Breast epithelium (tissue), 4 donors: ENCODE measurements at places on chromosomes 7 and 10. TPM values are rescaled to one million over a fixed set of nuclear protein-coding genes. Genes with fewer than 3 reads are reported as not detected.

DNA sequence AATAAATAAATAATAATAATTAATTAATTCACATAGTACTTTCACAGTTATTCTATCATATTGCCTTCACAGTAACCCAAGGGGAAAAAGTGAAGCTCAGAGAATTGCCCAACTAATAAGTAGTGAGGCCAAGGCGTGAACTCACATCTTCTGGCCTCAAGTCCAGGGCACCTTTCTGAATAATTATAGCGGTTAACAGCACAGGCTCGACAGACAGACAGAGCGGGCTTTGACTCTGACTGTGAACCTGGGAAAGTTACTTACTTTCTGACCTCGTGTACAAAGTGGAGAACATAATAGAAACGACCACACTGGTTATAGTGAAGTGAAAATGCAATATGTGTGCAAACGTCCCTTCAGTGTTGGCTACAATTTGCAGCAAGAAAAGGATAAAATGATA, 5.7 kb upstream of the SMKR1 start:
- no peaks in the 10 kb centered on the region for H3K27me3 ChIP-seq
- no peak overlapping the region for H3K4me3 ChIP-seq
- no peaks in the 10 kb centered on the region for H3K36me3 ChIP-seq
- H3K4me1 ChIP-seq, result no peaks in the 10 kb centered on the region

CYP2C19 gene
- total RNA-seq, result not detected

DNA sequence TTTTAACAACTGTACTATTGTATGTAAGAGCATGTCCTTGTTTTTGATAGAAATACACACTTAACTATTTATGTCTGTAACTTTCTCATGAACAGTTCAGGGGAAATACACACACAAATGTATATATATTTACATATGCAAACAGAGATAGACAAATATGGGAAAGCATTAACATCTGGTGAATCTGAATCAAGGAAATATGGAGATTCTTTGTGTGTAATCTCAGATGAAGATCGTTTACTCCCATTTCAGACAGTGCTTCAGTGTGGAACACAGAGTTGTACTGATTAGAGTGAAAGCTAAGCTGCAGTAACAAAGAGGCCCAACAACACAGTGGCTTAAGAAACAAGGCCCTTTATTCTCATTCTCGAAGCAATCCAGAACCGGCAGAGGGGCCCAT, 26.3 kb upstream of the NPVF start:
- H3K27me3 ChIP-seq, result no peaks in the 10 kb centered on the region
- H3K4me3 ChIP-seq, result no peak overlapping the region
- no peaks in the 10 kb centered on the region for H3K36me3 ChIP-seq
- H3K4me1 ChIP-seq, result no peaks in the 10 kb centered on the region
- no peak overlapping the region for H3K27ac ChIP-seq

CALY gene
- 0.66 TPM for total RNA-seq

FASTK gene
- 63.5 TPM for total RNA-seq

GRCh38 chr7:54161621-54162020, 380.6 kb upstream of the VSTM2A start:
- H3K4me1 ChIP-seq, result no peaks in the 10 kb centered on the region
- no peaks in the 10 kb centered on the region for H3K27me3 ChIP-seq
- no peak overlapping the region for H3K27ac ChIP-seq
- H3K4me3 ChIP-seq, result no peak overlapping the region

DNA sequence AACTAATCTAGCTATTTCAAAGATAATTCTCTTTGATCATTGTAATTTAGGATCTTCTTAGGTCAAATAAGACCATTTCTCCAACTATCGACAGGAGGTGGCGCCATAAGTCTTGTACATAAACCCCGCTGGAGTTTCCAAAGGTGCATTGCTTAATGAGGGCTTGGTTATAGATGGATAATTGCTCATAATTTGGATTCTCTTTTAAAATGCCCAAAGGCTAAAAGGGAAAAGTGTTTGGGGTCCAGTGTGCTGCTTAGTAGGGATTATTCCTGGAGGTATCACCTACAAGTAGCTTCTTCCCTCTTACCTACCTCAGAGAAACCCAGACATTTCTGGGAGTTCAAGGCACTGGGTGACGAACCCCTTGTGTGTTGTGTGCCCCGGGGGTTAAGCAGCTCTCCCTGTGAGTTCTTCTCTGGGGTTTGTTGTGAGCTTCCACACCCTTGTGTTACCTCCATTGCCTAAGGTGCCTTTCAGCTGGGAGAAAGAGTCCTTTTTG, 75.2 kb downstream of the PAXIP1 start:
- peak; percentile 84 for DNase-seq
- peak overlapping the region; percentile 95 for H3K27ac ChIP-seq

DNA sequence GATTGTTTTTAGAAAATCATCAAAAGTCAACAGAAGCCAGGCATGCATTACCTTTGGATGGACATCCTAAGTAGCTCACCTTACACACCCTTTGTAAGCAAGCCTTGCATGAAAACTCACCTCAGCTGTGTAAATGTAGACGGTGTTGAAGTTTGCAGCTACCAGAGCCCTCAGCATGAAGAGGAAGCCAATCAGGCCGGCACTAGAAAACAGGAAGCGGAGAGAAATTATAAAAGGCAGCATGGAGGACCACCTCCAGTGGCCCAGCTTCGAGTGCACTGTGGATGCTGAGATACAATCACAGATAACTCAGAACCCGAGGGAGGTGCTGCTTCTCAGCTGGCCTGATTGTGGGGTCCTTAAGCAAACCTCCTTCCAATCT, 75.3 kb downstream of the SVOPL start:
- no peaks in the 10 kb centered on the region for H3K4me1 ChIP-seq
- H3K27me3 ChIP-seq, result no peaks in the 10 kb centered on the region
- H3K4me3 ChIP-seq, result no peak overlapping the region
- no peaks in the 10 kb centered on the region for H3K36me3 ChIP-seq

GRCh38 chr10:69218831-69219230, 1.3 kb upstream of the HKDC1 start:
- no peaks in the 10 kb centered on the region for H3K36me3 ChIP-seq
- no peak overlapping the region for H3K4me3 ChIP-seq
- no peaks in the 10 kb centered on the region for H3K27me3 ChIP-seq
- DNase-seq, result no peak
- no peak overlapping the region for H3K27ac ChIP-seq
- no peaks in the 10 kb centered on the region for H3K4me1 ChIP-seq

AQP1 gene
- total RNA-seq, result 132 TPM

MGMT gene
- 34.1 TPM for total RNA-seq

PPIA gene
- total RNA-seq, result 1,313 TPM

- H3K27me3 ChIP-seq, result peaks cover 32% of the 10 kb centered on the region
- DNase-seq, result no peak
- no peak overlapping the region for H3K4me3 ChIP-seq
- no peaks in the 10 kb centered on the region for H3K4me1 ChIP-seq
- H3K36me3 ChIP-seq, result no peaks in the 10 kb centered on the region
- H3K27ac ChIP-seq, result no peak overlapping the region
Observed at GRCh38 chr10:130921461-130921860, 390.1 kb downstream of the TCERG1L start.

- H3K36me3 ChIP-seq, result no peaks in the 10 kb centered on the region
- no peak overlapping the region for H3K4me3 ChIP-seq
- no peaks in the 10 kb centered on the region for H3K27me3 ChIP-seq
- H3K4me1 ChIP-seq, result no peaks in the 10 kb centered on the region
Observed at GRCh38 chr7:33870120-33870519, 35.2 kb upstream of the BMPER start.

DNA sequence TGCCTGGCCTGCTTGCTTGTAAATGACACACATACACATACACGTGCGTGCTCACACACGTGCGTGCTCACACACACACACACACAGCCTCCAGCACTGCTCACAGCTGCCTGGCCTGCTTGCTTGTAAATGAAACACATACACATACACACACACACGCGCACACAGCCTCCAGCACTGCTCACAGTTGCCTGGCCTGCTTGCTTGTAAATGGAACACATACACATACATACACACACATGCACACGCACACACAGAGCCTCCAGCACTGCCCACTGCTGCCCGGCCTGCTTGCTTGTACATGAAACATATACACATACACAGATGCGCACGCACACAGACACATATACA, 397.2 kb downstream of the PLXNA4 start:
- no peak for DNase-seq
- H3K27ac ChIP-seq, result no peak overlapping the region
- H3K4me3 ChIP-seq, result no peak overlapping the region
- no peaks in the 10 kb centered on the region for H3K4me1 ChIP-seq
- no peaks in the 10 kb centered on the region for H3K27me3 ChIP-seq

DNA sequence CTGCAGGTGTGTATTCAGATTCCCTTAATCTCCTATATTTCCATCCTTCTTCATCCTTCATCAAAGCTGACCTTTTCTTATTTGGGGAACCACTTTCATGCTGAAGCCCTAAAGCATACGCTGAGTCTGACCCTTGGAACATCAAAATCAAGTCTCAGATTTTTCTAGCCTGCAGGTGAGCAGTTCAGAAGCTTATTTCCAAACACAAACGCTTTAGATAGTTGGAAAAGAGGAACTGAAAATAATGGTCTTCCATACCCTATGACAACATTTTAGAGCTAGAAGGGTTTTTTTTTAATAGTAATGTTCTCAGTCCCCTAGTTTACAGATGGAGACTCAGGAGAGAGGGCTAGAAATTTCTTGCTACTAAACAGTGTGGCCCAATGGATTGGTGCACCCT, 1.6 kb upstream of the AGK start:
- H3K36me3 ChIP-seq, result no peaks in the 10 kb centered on the region
- no peak for DNase-seq
- no peak overlapping the region for H3K4me3 ChIP-seq
- H3K4me1 ChIP-seq, result peaks cover 4% of the 10 kb centered on the region
- no peaks in the 10 kb centered on the region for H3K27me3 ChIP-seq

- H3K27ac ChIP-seq, result no peak overlapping the region
- no peak for DNase-seq
- H3K4me1 ChIP-seq, result no peaks in the 10 kb centered on the region
- no peaks in the 10 kb centered on the region for H3K27me3 ChIP-seq
- no peaks in the 10 kb centered on the region for H3K36me3 ChIP-seq
Observed at GRCh38 chr10:60958892-60959601, 15.1 kb upstream of the RHOBTB1 start.

SPDYE6 gene
- not detected for total RNA-seq

- no peaks in the 10 kb centered on the region for H3K4me1 ChIP-seq
- no peaks in the 10 kb centered on the region for H3K36me3 ChIP-seq
- no peak overlapping the region for H3K27ac ChIP-seq
- DNase-seq, result no peak
- H3K4me3 ChIP-seq, result no peak overlapping the region
Observed at GRCh38 chr10:18822156-18822555, 162.9 kb downstream of the ARL5B start.

- H3K36me3 ChIP-seq, result no peaks in the 10 kb centered on the region
- no peak overlapping the region for H3K4me3 ChIP-seq
- no peaks in the 10 kb centered on the region for H3K4me1 ChIP-seq
- DNase-seq, result no peak
- H3K27me3 ChIP-seq, result no peaks in the 10 kb centered on the region
Observed at GRCh38 chr7:91636129-91636724, 244.3 kb downstream of the MTERF1 start.

FAM24B gene
- 3.7 TPM for total RNA-seq

- H3K27me3 ChIP-seq, result no peaks in the 10 kb centered on the region
- no peak overlapping the region for H3K4me3 ChIP-seq
- H3K36me3 ChIP-seq, result no peaks in the 10 kb centered on the region
- H3K27ac ChIP-seq, result peak overlapping the region; percentile 29
- H3K4me1 ChIP-seq, result peaks cover 6% of the 10 kb centered on the region
Observed at GRCh38 chr10:51950371-51950995, 251.1 kb upstream of the CSTF2T start.

PKD1L1 gene
- total RNA-seq, result 0.32 TPM

- H3K27ac ChIP-seq, result no peak overlapping the region
- H3K36me3 ChIP-seq, result no peaks in the 10 kb centered on the region
- no peaks in the 10 kb centered on the region for H3K4me1 ChIP-seq
- H3K4me3 ChIP-seq, result no peak overlapping the region
- no peaks in the 10 kb centered on the region for H3K27me3 ChIP-seq
Observed at GRCh38 chr7:79709574-79710409, 256.3 kb upstream of the MAGI2 start.

- H3K27ac ChIP-seq, result no peak overlapping the region
- no peaks in the 10 kb centered on the region for H3K36me3 ChIP-seq
- DNase-seq, result no peak
- no peak overlapping the region for H3K4me3 ChIP-seq
- no peaks in the 10 kb centered on the region for H3K27me3 ChIP-seq
- no peaks in the 10 kb centered on the region for H3K4me1 ChIP-seq
Observed at GRCh38 chr7:14478834-14479510, 423.6 kb downstream of the DGKB start.

GRCh38 chr10:3467052-3467951, 294.7 kb upstream of the PITRM1 start:
- peak overlapping the region; percentile 56 for H3K4me3 ChIP-seq
- H3K27me3 ChIP-seq, result no peaks in the 10 kb centered on the region
- H3K4me1 ChIP-seq, result peaks cover 7% of the 10 kb centered on the region
- no peaks in the 10 kb centered on the region for H3K36me3 ChIP-seq
- H3K27ac ChIP-seq, result peak overlapping the region; percentile 91

DNA sequence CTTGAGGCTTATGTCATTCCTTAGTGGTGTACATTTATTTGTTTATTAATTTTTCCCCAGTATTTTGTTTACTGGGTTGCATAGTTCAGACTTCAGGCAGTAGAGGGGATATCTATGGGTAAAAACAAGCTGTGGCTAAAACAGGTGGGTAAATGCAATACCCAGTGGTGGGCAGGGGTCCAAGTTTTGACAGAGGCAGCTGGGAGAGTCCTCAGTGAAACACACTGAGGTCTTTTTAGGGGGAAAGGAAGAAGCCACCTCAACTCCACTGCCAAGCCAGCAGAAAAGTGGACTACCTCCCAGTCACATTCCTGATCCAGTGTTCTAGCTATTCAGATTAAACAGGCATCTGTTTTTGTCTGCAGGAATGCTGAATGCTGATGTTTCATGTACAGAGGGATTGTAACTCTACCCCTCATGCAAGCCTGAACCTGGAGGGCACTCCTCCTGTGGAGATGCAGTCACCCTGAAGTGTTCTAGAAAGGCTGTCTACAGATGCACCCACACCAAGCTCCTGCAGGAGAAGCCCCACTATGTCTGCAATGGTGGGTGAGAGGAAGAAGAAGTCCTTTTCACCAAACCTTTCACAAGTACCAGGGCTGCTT, 757.8 kb downstream of the INHBA start:
- no peak overlapping the region for H3K4me3 ChIP-seq
- DNase-seq, result no peak
- no peak overlapping the region for H3K27ac ChIP-seq
- H3K27me3 ChIP-seq, result no peaks in the 10 kb centered on the region

- no peak for DNase-seq
- H3K27me3 ChIP-seq, result no peaks in the 10 kb centered on the region
- H3K27ac ChIP-seq, result no peak overlapping the region
- no peaks in the 10 kb centered on the region for H3K4me1 ChIP-seq
- H3K36me3 ChIP-seq, result no peaks in the 10 kb centered on the region
Observed at GRCh38 chr10:44393051-44393630, 8.2 kb upstream of the CXCL12 start.

ANKRD2 gene
- not detected for total RNA-seq

EDRF1 gene
- 35.1 TPM for total RNA-seq

DNA sequence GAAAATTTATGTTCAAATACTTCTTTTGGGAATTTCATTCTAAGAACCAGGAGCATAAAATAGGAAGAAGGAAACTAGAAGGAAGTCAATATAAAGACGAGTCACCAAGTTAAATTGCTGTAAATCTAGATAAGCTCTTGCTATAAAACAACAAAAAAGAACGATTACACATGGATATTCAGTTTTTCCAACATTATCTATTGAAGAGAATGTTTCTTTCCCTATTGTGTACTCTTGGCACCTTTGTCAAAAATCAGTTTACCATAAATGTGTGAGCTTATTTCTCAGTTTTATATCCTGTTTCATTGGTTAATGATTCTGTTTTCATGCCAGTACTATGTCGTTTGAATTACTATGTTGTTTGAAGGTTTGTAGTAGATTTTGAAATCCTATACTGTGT, 536.3 kb upstream of the MKI67 start:
- no peak overlapping the region for H3K27ac ChIP-seq
- DNase-seq, result no peak
- no peak overlapping the region for H3K4me3 ChIP-seq

H2BK1 gene
- not detected for total RNA-seq

- DNase-seq, result no peak
- H3K4me3 ChIP-seq, result no peak overlapping the region
- H3K27me3 ChIP-seq, result no peaks in the 10 kb centered on the region
Observed at GRCh38 chr10:23037561-23037960, 57.8 kb upstream of the MSRB2 start.
